ENCODE measurements at places on chromosomes 3 and 15.

GRCh38 chr15:52093167-52093538 lies 19.4 kb downstream of the BCL2L10 start:
- DNase-seq, result no peak

- peak; percentile 45 for DNase-seq
Observed at GRCh38 chr3:66413151-66413751, 87.6 kb downstream of the LRIG1 start.

DNA sequence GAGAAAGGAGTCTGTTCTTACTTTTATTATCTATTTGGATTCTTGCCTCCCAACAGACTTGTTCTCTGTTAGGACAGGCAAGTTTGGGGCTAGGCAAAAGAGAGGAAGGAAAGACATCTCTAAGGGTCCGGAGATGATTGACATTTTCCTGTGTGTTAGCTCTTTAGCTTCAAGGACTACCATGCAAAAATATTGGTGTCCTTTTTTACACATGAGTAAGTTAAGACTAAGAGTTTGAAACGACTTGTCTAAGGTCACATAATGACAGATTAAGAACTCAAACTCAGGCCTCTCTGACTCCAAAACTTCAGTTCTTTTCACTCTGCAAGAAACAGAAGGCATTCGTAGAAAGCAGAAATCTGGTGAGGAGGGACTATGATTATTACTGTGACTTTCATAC lies 5.9 kb downstream of the LMCD1 start:
- no peak for DNase-seq

DNA sequence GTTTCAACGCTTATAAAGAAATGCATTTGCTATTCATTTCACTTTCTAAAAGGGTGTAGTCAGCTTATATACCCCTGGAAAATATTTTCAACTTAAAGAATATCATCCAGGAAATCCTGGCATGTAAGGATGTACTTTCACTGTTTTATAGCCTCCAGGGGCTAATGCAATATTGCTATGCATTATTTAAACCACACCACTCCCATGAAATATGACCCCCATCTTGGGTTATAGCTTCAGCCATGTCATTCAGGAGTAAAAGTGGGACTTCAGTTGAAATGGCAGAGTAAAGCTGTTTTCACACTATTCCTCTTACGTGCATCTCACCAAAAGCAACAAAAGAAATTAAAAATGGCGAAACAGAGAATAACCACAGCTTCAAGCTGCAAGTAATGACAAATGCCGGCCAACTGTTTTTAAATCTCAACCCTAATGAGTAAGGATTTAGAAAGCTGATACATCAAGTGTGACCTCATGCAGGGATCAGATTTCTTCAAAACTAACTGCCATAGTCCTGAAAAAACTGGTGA lies 84.5 kb downstream of the COL6A6 start:
- DNase-seq, result peak; percentile 12

DNA sequence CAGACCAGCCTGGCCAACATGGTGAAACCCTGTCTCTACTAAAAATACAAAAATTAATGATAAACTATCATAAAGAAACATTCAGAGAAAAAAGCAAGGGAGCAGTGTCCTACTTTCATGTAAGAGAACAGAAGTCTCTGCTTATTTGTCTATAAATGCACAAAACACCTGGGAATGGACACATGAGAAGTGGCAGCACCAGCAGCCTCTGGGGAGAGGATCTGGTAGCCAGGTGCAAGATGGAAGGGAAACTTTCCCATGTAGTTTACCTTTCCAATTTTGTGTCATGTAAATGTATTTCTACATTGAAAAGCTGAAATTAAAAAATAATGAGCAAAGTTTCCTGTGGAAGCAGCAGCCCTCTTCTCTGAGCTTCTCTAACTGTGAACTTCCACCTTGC lies 18.8 kb downstream of the SCAP start:
- DNase-seq, result no peak

DNA sequence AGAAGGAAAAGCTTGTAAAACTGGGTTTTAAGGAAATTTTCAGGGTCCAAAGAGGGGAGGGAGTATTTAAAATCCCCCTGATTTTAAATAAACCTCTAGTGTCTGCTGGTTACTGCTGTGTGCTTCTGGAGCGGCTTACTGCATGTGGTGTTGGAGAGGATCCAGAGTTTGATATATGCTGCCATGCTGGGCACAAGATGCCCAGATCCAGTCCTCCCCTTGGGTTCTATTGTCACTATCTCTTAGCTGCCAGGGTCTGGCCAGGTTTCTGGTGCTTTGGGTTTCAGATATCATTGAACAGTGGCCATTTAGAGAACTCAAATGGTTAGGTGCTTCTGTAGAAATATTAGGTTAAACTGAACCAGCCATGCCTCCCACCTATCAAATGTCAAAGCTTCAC lies 27.5 kb downstream of the MINAR1 start:
- DNase-seq, result no peak

DNA sequence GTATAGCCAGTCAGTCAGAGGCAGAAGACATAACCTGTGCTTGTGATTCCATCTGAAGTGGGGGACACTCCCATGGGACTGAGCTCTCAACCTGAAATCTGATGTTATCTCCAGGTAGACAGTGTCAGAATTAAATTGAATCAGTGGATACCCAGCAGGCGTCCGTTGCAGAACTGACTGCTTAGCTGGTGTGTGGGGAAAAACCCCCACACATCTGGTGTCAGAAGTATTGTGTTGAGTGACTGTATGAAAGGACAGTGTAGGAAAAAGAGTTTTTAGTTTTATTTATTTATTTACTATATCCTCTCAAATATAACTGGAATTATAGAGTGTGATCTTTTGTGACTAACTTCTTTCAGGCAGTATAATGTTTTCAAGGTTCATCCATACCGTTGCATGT lies 10.4 kb downstream of the KPNA4 start:
- no peak for DNase-seq

GRCh38 chr3:8769088-8769822 lies at the start of gene OXTR:
Gene OXTR, minus strand, starts transcription at chr3:8769613. Its CDS starts 1,426 bp downstream, at chr3:8768187.
- peak; percentile 88 for DNase-seq

GRCh38 chr3:37072892-37073291 lies 79.6 kb downstream of the MLH1 start:
- DNase-seq, result peak; percentile 96

DNA sequence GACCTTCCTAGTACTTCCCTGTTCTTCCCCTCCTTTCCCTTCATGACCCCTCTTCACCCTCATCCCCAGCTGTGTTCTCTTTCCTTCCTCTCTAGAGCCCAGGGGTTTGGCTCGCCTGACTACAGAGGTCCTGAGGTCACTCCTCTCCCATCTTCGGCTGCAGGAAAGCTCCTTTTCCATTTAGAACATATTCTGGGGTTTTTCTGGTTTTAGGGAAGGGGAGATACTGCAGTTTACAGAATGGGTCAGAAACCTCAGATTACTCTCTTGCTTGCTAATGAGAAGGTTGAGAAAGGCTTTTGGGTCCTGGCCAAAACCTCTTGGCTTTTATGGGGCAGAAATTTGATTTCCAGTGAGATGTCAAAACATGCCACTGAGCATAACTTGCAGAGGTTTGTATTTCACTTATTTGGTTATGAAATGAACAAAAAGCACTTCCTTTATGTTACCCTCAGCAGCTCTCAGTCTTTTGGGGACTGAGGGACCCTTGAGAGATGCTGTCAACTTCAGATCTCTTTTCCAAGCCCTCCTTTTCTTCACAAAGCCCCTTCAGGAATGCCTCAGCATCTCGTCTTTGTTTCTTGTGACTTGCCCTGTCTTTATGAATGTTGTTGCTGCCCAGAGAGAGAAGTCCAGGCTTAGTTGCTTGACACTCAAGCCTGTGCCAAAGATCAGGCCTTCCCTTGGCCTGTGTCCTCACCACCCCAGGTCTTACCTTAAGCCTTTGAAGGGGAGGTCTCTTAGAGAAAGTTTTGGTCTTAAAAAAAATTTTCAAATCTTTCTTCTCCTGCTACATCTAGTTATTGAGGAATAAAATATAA lies 121.7 kb upstream of the TPM1 start:
- DNase-seq, result peak; percentile 85

- no peak for DNase-seq
Observed at GRCh38 chr3:95506174-95506573, 1308.2 kb upstream of the EPHA6 start.

GRCh38 chr3:36663666-36664291 lies 100.6 kb downstream of the DCLK3 start:
- peak; percentile 63 for DNase-seq

GRCh38 chr3:108662142-108662738 lies 72.7 kb downstream of the DZIP3 start:
- DNase-seq, result peak; percentile 91

DNA sequence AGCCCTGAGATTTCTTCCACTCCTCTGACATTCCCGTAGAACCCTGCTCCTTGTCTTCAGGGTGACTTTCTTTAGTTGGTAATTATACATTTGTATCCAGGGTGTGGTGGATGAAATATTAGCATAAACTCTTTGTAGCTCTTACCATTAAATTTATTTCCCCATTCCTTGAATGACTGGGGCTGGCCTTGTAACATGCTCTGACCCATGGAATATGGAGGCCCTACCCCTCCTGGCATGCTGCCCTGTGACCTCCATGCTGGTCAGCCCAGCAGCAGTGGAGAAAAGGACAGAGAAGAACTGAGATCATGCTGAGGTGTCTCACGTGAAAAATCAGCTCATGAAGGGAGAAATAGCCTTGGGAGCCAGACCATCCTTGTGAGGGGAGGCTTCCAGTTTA lies 96.1 kb upstream of the PROK2 start:
- DNase-seq, result no peak

DNA sequence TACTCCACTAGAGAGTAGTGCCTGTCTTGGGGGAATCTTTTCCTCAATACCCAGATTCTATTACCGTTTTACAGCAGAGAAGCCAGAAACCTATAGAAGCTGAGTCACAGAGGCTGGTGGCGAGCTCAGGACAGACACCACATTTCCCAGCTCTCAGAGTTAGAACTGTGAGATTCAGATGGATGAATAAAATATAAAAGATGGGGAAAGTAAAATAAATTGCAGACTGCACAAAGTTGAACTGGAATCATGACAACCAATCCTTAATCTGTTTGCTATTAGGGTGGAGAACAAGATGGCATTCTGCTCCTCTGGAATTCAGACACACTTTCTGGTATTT lies 40.5 kb upstream of the CMSS1 start:
- no peak for DNase-seq

- DNase-seq, result no peak
Observed at GRCh38 chr15:88100181-88100580, 156.4 kb downstream of the NTRK3 start.

GRCh38 chr3:171776411-171776810 lies 33.9 kb downstream of the PLD1 start:
- DNase-seq, result no peak

DNA sequence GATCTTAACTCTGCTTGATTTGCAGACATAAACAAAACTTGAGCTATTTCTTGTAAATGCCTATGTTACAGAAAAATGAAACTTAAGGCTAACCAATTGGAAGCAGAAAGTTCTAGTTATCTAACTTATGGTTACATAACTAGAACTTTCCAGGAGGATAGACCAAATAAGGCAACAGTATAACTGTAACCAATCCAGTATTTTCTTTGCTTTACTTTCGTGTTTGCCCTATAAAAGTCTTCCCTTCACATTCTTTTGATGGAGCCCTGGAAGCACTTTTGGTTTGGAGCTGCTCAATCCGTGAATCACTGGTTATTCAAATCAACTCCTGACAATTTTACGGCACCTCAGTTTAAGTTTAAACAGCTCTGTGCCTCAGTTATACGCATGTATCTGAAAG lies 164.6 kb downstream of the SUCLG2 start:
- DNase-seq, result peak; percentile 42

DNA sequence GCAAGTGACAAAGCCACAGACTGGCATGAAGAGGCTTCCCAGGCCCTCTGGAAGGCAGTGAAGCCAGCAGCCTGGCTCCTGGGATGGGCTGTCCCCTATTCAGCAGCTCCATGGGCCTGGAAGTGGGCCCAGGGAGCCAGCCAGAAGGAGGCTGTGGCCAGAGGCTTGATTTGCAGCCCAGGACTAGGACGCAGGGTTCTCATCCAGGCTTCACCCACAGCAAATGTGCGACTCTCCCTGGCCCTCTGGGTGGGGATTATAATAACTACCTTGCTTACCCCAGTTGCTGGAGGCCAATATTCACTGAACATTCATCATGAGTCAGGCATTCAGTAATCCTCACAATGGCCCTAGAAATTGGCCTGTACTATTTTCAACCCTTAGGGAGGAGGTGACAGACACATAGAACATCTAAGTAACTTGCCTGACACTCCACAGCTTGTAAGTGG lies 24.6 kb upstream of the SRP14 start:
- peak; percentile 37 for DNase-seq

DNA sequence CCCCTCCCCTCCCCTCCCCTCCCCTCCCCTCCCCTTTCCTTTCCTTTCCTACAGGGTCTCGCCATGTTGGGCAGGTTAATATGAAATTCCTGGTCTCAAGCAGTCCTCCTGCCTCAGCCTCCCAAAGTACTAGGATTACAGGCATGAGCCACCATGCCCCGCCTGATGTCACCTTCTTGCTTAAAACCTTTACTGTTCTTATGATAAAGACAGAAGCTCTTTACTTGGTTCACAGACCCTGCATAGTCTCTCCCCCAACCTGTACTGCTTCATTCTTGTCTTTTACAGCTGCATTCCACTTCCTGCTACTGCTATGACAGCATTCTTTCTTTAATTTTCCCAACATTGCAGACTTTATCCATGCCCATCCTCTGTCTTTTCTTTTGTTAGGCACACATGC lies 20.8 kb downstream of the MED12L start:
- DNase-seq, result no peak

DNA sequence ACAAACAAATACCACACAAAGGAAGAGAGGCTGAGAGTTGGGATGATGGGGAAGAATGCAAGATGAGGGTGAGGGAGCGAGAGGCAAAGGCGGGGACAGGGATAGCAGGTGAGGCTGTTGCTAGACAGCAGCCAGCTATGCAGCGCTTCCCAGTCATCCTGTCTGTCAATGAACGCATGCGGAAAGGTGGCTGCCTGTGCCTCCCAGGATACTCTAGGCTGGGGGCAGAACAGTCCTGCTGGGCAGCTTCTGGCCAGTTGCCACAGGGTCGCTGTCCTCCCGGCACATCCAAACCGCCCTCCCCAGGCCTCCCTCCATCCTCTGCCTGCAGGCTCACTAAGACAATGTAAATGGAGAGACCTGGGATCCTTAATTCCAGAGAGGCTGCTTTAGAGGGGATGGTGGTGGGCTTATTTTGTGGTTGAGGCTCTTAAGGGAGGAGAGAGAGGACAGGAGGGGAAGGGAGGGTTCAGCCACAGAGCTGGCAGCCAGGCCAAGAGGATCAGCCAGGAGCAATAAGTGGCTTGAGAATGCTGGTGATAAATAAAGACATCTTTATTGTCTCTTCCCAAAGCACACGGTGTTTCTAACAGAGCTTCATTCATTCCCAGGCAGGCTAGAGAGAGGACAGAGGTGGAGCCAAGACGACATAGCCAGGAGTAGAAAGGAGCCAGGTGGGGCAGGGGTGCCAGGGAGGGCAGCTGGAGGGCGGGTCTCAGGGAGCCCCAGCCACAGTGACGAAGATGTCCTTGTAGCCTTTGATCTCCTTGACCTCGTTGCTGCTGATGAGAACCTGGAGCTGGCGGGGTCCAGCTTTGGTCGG lies 9.2 kb upstream of the TGM5 start:
- DNase-seq, result no peak

DNA sequence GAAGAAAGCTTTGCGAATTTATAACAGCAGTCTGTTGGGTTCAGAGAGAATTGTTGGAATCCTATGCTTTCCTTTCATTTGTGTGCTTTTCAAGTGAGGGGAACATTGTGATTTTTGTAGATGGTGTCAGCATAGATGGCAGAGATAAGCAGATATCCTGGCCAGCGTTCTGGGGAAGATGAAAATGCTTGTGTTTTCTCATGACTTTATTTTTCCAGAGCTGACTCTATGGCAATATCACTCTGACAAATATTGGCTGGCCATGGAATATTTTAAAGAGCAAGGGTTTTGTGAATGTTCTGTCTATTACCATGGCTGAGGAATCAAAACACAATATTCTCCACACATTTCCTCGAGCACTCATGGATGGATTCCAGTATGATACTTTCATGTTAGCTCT lies 108.8 kb downstream of the MITF start:
- no peak for DNase-seq
